IPS DF 6.9 (cell line): ENCODE measurements at places on chromosomes 5 and 9.

DNA sequence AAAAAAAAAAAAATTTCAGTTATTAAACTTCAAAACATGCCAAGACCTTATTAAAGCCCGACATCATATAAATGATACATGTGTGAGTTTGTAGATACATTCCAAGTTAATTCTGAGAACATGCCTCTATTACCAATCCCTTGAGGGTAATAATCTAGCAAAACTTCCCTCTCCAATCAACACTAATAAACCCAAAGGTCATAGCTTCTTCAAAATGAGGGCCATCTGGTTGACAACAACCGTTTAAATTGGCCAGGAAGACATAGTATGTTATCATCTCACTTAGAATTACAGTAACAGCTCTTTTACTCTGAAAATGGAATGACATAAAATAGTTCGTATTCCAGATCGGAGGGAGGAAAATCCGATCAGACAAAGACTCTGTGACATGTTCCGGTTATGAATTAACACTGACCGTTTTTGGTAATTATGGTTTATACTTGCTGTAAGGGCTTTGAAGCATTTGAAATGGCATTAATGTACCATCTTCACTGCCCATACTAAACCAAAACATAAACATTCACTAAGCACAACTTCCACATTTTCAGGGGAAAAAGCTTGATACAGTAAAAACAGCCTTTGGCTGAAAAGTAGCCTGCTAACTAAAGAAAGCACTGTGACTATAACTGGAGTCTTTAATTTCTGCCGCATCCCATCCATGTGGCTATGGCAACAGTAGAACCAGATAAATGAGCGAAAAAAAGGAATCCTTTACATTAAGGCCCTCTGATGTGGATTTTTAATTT is 50.3 kb downstream of the ANKH start:
- DNase-seq: no peak

DNA sequence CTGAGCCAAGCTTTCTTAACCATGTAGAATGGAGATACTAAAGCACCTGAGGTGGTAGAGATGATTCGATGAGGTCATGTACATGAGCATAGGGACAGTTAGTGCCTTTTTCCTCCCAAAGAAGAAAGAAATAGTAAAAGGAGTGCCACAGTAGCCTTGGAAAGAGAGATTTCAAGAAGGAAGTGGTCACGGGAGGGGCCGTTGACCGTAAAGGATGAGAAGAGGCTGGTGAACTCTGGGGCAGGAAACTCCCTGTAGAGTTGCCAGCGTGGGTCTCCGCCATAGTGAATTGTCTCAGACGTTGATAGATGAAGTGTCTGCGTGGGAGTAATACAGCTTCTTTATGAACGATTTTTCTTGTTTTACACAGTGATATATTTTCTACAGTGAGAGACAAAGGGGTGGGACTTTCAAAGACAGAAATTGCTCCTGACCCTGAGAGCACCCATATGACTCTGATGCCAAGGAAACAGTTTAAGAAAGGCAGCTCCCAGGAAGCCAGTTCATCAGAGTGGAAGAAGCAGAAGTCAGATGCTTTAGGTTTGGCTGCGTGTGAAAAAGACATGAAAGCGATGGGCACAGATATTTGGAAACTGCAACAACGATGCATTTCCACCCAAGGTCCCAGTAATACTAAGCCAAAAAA is 41.3 kb downstream of the UGCG start:
- DNase-seq: no peak

DNA sequence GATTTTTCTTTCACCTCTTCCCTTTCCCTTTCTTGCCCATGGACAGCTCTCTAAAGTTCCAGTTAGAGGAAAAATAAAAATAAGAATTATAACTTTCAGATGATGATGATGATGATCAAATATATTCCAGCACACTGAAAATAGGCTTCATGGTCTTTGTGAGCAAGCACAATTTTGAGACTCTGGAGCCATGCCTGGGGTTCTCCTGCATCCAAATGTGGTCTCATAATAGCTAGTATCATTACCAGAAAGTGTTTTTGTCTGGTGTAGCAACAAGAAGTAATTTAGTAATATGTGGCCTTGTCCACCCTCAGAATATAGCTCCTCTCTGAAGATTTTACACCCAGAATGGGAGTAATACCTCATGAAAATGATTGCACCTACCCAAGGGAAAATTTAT is 150.4 kb downstream of the SNCAIP start:
- no peak for DNase-seq

- DNase-seq: no peak
Measured at GRCh38 chr5:149816661-149817060, 86.6 kb downstream of the PPARGC1B start.

- no peak for DNase-seq
Measured at GRCh38 chr5:6644794-6645241, 11.6 kb downstream of the SRD5A1 start.

GRCh38 chr5:127515693-127516440 is 1.6 kb upstream of the PRRC1 start:
- no peak for DNase-seq

GRCh38 chr5:98309785-98310598 is 463.5 kb upstream of the RGMB start:
- peak; percentile 39 for DNase-seq

DNA sequence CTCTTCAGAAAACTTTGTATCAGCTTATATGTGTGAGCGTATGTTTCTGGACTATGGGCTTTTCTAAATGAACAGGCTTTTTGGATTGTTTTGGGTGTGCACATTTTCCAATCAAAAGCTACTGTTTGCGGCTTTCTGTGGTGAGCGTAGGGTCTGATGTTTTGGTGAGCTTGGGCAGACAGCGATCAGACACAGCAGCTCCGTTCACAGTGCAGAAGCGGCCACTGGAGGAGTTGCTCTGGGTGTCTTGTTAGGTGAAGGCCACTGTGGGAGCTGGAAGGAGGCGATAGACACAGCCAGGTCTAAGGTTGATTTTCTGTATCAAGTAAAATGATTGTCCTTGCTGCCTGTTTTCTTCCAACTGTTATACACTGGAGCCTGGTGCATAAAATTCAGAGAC is 11.1 kb downstream of the PRRC2B start:
- no peak for DNase-seq

GRCh38 chr9:97572196-97572891 is 60.8 kb downstream of the TSTD2 start:
- no peak for DNase-seq

DNA sequence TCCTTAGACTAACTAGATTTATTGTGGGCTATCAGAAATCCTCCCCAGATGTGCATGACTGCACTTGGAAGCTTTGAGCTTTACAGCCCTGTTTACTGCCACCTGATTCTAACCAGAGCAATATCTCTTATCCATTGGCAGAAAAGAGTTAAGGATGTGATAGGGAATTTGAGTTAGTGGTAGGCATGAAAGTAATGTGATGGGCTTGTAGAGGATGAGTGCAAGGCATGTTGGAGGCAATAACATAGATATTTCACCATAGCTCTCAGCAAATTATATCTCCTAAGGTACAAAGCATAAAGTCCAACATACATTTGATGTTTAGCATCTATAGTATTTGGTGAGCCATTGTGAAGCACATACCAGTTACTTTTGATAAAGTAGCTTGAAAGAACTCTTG is 103.8 kb downstream of the INVS start:
- DNase-seq: no peak

DNA sequence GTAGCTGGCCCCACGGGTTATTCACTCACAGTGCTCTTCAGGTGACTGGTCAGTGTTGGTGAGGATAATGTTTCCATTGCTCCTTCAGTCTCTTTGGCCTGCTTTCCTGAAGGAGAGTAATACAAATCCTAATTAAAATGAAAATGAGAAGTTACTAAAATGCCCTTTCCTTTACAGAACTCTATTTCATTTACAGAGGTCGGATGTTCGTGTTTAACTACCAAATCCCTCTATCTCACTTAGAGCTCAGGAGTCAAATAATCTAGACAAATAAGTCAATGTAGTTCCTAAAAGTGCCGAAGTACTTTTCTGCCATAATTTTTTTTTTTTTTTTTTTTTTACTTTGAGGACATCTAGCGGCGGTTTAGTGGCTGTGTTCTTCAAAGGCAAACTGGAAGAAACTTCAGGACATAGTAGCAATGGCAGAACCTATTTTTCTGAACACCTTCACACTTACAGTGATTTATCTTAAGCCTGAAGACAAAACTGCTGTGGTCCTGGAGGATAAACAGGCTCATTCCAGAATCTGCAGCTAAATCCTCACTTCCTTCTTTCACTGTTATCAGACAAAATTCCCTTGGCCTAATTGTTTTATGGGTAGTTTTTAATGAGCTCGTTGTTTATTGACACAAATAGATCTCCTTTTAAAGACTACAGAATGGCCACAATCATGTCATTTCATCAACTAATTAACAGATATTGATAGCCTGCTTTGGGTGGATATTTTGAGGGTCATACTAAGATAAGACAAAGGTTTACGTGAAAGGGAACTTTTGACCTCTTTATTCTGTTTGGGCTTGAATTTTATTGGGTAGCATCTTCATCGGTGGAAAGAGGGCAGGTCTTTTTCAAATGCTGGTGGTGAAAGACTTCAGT is 207.6 kb upstream of the DMRTA1 start:
- DNase-seq: no peak

- no peak for DNase-seq
Measured at GRCh38 chr9:3850098-3850497, 324.3 kb upstream of the RFX3 start.

DNA sequence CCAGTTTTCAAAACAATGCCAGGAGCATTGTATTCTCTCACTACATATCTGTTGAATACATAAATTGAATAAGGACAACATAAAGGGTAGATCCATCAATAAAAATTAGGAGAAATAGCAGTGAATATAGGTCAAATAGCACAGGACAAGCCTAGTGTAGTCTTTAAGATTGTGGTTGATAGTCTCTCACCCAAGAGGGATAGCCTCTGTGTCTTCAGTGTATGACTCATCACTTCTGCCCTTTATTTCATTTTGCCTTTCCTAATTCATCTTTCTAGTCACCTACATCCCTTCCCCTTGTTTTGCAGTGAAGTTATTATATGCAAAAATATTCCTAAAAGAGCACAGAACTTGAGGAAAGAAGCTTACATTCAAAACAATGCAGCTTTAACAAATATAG is 335.0 kb upstream of the TUSC1 start:
- DNase-seq: no peak

GRCh38 chr5:176578391-176578808 is 29.3 kb downstream of the CDHR2 start:
- peak; percentile 92 for DNase-seq

GRCh38 chr5:31537851-31538250 is 5.8 kb downstream of the C5orf22 start:
- no peak for DNase-seq
